ENCODE measurements at places on chromosomes 12 and 14.

GRCh38 chr12:103793046-103793445 is 48.0 kb downstream of the NT5DC3 start:
- DNase-seq = no peak

- DNase-seq = no peak
These were observed 9.8 kb downstream of the OR2AP1 start for GRCh38 chr12:55582066-55582465.

DNA sequence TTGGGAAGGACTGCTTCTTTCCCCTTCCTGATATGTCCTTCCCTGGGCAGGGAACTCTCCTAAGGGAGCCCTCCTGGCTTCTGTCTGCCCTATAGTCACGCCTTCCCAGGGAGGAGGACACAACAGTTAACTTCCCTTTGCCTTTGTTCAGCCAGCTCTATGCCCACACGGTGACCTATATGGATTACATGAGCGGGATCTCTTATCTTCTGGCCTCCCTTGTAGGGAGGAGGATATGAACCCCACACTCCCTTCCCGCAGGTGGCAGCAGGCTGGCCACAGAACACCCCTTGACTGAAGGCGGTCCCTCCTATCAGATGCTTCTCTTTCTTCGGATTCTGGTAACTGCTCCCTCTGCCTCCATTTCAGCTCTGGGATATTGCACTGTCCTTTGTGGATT is 135.6 kb upstream of the MAX start:
- DNase-seq = no peak

- no peak for DNase-seq
These were observed 2.1 kb downstream of the TDP1 start for GRCh38 chr14:89957791-89958190.

DNA sequence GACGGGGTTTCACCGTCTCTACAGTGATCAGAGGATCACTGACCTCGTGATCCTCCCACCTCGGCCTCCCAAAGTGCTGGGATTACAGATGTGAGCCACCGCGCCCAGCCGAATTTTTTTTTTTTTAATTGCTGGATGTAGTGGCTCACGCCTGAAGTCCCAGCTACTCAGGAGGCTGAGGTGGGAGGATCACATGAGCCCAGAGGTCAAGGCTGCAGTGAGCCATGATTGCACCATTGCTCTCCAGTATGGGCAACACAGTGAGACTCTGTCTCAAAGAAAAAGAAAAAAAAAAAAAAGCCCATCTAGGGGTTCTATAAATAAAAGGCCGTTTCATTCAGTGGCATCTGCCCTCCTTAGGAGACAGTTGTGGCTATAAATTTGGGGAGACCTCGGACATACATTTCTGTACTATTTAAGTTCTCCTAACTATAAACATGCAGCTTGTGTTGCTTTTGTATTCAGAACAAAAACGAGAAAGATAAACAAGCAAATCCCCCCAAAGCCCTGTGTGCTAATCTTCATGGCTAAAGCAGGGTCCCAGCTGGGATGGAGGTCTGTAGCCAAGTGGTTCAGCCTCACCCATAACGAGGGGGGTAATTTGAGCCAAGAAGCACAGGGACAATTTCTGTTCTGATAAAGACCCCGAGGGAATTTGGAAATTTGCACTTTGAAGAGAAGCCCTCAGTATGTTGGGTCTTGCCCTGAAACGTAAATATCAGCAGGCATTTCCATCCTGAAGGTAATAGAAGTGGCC is 35.0 kb upstream of the BCL7A start:
- DNase-seq = no peak

DNA sequence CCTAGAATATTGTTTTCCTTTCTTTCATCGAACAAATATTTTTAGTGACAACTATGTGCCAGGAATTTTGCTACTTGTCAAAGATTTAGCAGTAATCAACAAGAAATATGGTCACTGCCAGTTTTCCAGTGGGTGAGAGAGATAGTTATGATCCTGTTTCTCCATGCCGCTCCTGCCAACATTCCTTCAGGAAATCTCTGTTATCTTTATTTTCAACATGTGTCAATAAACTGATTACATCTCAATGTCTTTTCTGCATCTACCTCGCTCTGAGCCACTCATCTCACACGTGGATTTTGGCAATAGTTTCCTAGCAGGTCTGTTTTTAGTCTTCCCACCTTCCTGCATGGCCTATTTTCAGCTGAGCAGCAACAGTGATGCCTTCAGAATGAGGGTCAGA is 650.0 kb upstream of the STXBP6 start:
- DNase-seq = no peak

DNA sequence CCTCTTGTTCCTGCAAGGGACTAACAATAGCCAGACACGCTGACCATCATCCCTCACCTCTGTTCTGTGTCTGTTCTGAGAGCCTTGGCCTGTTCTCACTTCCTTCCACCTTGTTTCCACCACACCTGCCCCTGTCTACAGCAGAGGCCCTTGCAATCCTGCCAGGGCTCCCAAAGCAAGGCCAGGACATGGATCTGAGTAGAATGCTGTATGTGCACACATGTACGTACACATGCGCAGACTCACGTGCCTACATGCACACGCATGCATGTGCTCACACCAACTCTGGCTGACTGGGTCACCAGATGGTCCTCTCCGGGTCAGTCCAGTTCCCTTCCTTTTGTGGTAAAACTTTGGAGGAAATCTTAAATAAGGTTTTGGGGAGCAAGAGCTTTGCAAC is 133.0 kb upstream of the C14orf180 start:
- no peak for DNase-seq

DNA sequence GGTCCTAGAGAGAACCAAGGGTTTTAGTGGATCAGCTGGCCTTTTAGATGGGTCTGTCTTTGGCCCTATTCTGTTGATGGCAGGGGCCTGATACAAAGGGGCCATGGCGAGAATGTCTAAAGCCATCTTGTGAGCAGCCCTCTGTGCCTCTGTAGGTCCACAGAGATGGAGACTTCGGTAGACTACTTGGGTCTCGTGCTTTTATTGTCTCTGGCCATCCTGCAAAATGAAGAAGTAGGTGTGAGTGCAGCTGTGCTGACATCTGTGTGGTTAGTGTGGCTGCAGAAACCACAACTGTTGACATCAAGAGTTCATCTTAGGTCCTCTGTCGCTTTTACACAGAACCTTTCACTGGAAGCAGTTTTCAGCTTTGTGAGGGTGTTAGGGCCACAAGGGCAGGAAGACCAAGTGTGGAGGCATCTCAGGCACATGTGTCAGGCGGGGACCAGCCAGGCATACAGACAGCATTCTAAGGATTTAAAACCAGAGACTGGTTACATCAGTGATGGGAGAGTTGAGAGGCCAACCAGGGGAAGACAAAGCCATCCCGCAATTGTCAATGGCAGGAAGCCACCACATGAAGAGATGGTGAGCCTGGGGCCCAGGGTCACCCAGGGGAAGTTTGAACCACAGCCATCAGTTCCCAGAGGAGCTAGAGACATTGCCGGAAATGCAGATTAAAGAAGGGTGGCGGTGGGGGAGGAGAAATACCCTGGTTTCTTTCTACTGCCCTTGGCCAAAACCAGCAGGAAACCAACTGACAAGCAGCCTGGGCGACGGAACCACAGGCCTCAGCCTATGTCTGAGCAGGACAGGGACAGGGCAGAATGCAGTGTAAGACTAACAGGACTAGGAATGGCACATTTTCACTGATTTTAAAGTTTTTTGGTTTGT is 13.0 kb upstream of the TPCN1 start:
- DNase-seq = no peak

DNA sequence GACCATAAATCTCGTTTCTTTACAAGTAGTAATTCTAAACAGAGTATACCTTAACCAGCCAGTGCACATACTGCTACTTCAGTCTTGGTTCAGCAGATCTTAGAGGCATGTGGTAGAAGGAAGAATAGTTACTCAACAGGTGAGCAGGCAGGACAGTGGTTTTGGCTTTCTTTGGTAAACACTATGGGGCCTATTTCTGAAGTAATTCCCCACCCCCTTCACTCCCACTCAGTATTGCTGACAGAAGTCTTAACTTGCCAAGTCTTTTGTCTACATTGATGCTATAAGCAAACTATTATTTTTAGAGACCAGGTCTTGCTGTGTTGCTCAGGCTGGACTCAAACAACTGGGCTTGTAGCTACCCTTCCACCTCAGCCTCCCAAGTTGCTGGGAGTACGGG is 68.5 kb downstream of the FBXO34 start:
- DNase-seq = no peak

DNA sequence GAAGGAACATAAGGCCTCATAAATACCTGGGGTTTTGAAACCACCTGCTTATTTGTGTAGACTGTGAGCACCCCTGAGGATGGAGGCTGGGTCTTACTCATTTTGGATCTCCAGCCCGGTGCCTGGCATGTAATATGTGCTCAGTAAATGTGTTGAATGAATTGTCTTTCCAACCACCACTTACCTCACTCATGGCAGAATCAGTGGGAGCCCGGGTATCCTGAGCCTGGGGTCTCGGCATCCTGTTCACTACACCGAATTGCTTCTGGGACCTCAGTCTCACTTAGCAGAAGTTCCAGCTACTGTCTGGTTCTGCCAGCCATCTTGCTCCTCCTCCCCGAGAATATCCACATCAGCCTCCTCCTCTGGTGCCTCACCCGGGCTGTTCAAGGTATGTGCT is 43.0 kb upstream of the CCND2 start:
- no peak for DNase-seq

- DNase-seq = no peak
These were observed 1.9 kb upstream of the SLCO1A2 start for GRCh38 chr12:21336656-21337055.

DNA sequence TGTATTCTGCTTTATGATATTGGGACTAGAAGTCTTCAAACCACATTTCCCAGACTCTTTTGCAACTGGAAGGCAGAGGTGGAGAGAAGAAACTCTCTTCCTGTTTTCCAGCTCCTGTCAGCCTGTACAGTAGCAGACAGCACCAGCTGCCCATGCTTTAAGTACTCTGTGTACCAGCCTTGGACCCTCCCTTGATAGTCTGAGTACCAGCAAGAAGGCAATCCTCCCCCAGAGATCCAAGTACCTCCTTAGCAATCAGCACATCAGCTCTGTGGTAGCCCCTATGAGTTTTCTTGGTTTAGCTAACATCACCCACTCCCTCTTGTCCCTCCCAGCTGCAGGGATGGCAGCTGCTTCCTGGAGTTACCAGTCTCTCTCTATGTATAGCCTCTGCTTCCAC is 56.3 kb downstream of the STXBP6 start:
- no peak for DNase-seq

- DNase-seq = no peak
These were observed 11.0 kb downstream of the BDKRB2 start for GRCh38 chr14:96215452-96216244.

DNA sequence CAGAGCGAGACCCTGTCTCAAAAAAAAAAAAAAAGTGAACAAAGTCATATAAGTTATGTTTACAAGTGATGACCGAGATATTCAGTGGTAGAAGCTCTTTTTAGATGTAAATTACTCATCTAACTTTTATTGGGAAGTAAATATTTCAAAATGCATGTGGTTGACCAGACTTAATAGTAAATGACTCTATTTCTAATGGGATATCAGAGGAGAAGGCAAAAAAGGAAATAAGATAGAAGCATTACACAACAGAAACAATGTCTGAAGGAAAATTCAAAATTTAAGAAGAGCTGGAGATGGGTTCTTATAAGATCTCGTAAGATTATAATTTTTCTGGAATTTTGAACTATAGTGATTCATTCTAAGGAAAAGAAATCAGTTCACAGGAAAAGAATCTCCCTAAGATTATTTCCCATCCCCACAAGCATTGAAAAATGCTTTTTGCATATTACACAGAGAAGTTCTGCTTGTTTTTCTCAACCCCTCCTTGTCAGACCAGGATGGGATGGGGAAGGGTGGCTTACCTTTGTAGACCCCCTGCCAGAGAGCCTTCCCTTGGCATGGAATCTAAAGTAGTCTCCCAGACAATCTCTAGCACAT is 63.1 kb upstream of the STK38L start:
- no peak for DNase-seq

GRCh38 chr14:68881396-68881795 is 88.5 kb upstream of the ZFP36L1 start:
- no peak for DNase-seq

GRCh38 chr12:106098691-106099200 is 40.0 kb downstream of the NUAK1 start:
- no peak for DNase-seq

- no peak for DNase-seq
These were observed 146.4 kb upstream of the BTG1 start for GRCh38 chr12:92292016-92292415.

- DNase-seq = no peak
These were observed 58.0 kb downstream of the TRAFD1 start for GRCh38 chr12:112183141-112184021.

- DNase-seq = no peak
These were observed 25.6 kb downstream of the STX2 start for GRCh38 chr12:130813436-130813835.

DNA sequence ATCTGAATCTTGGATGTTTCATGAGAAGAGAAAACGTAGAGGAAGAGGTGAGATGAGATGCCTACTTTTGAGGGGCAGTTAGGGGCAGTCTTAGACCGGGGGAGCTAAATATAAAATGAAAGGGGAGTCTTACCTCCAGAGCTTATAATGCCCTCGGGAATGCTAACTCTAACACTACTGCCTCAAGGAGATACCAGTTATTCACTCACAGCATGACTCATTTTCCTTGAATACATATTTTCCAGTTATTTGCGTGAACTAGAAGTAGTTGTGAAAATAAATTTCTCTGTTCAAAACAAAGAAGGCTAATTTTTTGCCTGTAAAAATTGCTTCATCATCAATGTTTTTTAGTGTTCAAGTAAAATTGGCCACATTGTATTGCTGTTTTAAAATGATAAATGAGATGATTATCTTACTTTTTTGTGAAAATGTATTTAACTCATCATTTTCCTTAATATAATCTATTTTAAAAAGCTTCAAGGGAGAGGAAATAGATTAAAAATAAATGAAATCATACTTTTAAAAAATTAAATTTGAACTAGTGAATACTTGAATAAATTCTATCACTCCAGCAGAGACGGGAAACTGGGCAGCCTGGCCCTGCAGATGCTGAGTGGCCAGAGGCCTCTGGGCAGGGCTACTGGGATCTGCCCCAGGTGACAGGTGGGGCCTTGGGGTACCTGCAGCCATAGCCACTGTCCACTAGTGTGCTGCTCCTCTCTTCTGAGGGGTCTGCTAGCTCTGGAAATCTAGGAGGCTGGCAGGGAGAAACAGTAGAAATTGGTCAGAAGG is 339.3 kb downstream of the EGLN3 start:
- no peak for DNase-seq

DNA sequence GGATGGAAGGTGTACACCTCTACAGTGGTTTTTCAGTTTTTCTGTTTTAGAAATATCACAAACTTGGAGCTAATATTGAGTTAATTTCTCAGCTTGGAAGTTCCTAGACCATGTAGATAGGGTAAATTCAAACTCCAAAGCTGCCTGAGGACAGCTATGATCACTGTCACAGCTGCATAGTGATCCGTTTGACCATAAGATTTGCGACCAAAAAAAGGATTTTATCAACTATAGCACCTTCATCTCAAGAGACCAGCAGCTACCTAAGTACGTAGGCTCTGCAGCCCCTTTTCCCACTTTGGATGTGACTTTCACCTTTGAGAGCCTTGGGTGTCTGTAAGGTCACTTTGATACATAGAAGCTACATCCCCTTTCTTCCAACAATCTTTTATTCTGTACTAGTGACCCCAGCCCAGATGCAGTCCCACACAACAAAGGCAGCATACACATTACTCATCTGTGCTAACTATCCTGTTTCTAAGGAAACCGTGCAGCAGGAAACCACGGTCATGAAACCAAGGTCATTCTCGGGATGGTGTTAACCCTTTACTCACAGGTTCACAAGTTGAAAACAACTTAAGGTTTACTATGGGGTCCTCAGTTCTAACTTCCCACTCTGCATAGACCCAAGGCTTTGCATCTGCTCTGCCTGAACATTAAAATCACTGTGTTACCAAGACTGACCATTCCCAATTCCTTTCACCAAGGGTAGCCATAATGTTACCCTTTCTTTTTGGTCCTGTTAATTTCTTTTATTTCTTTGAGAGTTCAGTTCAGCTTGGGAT is 75.4 kb downstream of the IFT81 start:
- peak; percentile 70 for DNase-seq
